ENCODE measurements at places on chromosomes 7 and 10.

GRCh38 chr7:73366127-73366526 is 38.2 kb downstream of the FKBP6 start:
- no peak for DNase-seq

DNA sequence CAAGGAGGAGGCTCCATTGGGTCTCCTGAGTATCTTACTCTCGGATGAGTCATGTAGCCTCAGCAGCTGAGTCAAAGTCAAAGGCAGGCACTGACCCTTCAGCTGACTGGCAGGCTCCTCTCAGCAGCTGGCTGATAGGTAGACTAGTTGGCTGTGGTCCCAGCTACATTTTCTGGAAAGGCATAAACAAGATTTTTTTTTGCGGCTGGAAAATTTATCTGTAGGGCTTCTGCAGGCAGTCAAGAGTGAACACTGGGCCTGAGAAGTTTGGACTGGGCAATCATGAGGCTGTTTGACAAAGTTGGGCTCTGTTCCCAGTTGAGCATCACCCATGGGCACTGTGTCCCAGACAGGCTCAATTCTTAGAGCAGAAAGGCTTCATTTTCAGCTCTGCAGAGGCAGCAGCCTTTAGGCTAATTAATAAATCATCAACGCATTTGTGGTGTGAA is 796.2 kb downstream of the CCSER2 start:
- peak; percentile 91 for DNase-seq

DNA sequence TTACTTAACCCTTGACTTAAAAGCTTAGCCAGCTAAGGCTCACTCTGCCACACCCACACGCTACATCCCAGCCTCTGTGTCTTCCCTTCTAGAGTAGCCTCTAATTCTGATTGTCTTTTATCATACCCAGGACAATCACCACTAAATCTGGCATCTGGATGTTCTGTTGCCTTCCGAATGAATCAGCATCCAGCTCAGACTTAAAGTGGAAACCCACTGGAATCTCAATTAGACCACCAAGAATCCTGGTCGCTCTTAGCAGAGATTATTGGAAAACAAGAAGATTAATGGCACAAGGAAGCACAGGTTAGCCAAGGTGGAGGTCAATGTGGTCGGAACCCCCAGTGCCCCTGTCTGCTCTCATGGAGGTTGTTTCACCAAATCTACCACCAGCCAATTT is 404.2 kb upstream of the FOXK1 start:
- DNase-seq: no peak

GRCh38 chr10:13593535-13593934 is 6.8 kb downstream of the PRPF18 start:
- DNase-seq: no peak

DNA sequence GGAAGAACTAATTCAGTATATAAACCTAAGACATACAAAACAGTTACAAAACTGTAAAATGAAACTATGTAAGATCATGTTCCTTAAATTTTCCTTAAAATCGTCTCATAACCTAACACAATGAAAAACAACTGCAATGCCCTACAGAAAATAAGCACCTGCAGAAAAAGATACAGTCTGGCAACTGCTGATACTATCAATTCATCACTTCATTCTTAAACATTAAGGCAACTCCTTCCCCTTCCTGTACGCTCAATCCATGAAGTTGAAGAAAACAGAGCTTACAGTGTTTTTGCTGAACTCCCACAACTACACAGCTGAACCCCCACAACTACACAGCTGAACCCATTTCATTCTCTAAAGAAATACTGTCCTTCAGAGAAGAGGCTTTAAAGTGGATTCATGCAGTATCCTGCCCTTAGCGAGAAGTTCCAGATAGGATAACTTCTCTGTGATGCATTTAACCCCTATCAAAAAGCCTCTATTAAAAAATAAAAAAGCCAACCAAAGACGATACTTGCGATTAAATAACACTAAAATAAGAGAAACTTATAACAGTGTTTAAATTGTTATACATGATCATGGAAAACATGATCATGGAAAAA is 50.0 kb downstream of the JMJD1C start:
- no peak for DNase-seq

GRCh38 chr10:83476211-83476610 is 663.1 kb upstream of the GHITM start:
- DNase-seq: no peak

DNA sequence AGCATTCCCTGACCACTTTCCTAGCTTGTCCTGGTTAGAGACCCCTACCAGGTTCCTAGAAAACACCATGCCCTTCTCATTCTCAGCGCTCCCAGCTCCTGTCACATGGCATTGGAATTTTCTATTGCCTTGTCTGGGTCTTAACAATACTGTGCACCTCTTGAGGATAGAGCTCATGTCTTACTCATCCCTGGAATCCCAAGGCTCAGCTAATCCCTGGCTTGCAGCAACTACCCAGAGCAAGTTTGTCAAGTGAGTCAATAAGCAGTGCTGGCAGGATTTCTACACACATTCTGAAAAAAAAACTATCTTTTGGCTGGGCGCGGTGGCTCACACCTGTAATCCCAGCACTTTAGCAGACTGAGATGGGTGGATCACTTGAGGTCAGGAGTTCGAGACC is 11.7 kb upstream of the PRDX3 start:
- no peak for DNase-seq

GRCh38 chr7:55878691-55879090 is 8.6 kb upstream of the ZNF713 start:
- no peak for DNase-seq

DNA sequence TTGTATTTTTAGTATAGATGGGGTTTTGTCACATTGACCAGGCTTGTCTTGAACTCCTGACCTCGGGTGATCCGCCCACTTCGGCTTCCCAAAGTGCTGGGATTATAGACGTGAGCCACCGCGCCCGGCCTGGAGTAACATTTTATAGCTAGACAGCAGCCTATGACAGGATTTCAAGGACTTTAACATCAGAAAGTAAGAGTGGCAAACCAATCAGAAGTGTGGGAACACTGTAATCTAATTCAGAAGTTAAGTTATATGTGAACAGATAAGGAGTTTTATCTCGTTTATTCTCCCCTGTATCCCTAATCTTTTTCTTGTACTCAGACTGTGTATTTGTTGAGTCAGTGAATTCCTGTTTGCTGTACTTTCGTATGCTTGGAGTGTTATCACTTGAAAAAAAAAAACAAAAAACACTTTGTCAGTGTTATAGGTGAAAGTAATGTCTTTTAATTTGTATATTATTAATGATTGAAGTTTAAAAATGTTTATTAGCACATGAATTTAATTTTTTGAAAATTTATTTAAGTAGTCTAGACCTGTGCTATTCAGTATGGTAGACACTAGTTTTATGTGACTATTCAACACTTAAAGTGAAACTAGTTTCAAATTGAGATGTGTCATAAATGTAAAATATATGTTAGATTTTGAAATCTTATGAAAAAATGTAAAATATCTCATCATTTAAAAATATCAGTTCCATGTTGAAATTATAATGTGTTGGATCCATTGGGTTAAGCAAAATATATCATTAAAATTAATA is 38.6 kb downstream of the RSBN1L start:
- DNase-seq: no peak

- DNase-seq: no peak
Measured at GRCh38 chr10:132163278-132163765, 23.4 kb upstream of the DPYSL4 start.

- no peak for DNase-seq
Measured at GRCh38 chr10:113390896-113391295, 162.0 kb upstream of the HABP2 start.

GRCh38 chr7:158111049-158111751 is 476.4 kb downstream of the PTPRN2 start:
- no peak for DNase-seq

DNA sequence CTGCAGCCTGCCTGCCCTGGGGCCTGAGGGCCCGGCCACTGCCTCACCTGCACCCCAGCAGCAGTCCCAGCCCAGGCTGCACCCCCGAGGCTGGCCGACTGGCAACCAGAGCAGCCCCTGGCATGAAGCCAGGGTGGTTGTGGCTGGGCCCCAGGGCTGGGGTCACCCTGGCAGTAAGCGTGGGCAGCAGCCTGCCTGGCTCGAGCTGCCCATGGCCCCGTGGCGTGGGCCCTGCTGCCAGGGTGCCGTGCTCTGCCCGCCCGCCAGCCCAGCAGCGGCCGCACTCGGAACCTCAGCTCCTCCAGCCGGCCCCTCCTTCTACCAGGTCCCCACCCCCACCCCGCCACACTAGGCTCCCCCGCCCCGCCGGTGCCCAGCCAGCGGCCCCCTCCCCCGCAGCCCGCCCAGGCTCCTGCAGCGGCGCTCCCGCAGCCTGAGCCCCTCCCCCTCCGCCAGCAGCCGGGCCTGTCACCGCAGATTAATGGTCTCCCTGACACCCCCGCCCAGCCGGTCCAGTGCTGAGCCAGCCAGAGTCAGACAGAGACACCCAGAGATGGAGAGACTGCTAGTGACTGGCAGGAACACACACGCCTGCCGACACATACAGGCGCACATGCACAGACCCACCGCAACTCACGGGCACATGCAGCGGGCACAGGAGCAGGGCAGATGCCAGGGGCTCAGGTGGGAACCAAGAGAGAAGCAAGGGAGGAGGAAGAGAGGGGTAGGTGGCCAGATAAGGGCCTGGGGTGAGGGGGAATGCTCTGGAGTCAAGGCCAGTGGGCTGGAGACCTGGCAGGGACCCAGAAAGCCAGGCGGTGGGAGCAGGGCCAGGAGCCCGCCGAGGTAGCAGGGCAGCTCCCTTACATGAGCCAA is 22.4 kb downstream of the KCNH2 start:
- peak; percentile 14 for DNase-seq

DNA sequence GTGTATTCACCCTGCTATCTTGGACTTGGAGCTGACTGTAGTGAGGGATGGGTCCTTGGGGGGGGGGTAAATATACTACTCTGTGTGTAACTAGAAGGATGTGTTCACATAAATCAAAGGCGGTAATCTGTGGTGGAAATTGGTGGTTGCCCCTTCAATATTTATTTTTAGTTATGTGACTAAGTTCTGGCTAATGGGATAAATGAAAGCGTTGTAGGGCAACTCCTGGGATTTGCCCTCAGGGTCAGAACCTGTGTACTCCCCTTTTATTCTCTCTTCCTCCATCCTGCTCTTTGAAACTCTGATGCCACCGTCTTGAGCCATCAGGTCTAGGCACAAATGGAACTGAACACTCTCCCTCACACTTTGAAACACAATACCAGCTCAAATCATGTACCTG is 24.3 kb upstream of the ST7 start:
- DNase-seq: no peak

DNA sequence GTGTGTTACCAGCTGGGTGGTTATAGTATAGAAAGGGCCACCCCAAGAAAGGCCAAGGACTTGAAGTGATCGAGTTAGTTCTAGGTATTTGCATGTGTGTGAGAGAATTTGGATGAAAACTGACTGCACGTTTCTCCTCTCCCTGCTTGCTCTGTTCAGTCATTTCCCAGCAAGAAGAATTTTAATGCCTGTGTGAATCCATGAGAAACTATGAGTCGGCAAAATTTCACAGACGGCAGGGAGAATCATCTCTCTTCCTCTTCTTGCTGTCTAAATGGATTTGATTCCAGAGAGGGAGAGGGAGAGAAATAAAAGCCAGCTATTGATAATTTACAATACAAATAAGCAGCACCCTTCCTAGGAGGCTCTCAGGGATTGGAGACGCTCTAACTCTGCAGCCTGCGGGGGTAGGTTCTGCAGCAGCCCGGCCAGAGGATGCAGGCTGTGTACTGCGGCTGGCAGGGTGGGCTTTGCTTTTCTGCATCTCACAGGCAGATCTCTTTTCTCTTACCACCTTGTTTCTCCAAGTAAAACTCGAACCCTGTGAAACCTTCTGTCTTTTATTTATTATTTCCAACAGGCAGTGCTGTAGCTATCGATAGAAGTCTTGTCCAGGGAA is 183.6 kb downstream of the TCF7L2 start:
- no peak for DNase-seq

DNA sequence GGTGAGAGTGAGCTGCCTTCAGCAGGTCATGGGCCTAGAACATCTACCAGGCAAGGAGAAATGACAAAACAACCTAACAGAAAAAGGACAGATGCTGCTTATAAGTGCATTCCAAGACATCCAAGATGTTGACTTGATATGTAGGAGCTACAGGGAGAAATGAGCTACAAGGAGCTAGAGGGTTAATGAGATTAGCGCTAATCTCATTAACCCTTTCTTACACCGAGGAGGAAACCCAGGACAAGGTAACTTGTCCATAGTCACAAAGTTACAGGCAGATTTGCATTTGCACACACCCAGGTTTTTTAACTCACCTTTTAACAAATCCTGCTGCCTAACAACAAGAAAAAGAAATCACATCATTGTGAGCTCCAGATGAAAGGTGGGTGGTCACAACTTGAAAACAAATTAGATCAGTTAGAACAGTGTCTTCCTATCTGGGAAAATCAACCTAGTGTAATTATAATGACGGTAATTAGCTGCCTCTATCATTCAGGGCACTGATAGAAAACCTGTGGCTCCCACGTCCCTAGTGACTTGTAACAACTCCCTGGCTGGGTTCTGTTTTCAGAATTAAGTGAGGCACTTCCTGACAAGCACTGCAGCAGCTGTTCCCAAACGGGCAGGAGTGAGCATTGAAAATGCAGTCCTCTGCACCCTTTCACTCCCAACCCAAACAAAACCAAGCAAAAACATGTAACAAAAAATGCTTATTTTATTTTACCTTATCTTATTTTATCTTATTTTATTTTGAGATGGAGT is 5.7 kb downstream of the KIAA1549 start:
- no peak for DNase-seq

DNA sequence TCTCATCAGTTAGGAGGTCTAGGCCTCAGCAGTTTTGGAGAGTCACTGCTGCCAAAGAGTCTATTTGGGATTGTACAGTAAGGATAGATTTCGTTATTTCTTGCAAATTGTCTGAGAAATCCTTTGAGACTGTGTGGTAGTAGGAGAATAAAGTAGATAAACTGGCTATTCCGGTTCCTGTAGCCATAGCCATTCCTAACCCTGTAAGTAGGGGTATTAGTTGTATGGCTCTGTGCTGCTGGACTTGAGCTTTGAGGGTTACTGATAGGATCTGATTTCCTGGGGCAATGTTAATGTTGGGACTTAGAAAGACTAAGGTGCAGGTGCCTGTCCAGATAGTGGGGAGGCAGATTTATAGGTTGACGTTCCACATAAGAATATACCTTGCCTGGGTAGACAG is 36.1 kb upstream of the ZNF138 start:
- no peak for DNase-seq

DNA sequence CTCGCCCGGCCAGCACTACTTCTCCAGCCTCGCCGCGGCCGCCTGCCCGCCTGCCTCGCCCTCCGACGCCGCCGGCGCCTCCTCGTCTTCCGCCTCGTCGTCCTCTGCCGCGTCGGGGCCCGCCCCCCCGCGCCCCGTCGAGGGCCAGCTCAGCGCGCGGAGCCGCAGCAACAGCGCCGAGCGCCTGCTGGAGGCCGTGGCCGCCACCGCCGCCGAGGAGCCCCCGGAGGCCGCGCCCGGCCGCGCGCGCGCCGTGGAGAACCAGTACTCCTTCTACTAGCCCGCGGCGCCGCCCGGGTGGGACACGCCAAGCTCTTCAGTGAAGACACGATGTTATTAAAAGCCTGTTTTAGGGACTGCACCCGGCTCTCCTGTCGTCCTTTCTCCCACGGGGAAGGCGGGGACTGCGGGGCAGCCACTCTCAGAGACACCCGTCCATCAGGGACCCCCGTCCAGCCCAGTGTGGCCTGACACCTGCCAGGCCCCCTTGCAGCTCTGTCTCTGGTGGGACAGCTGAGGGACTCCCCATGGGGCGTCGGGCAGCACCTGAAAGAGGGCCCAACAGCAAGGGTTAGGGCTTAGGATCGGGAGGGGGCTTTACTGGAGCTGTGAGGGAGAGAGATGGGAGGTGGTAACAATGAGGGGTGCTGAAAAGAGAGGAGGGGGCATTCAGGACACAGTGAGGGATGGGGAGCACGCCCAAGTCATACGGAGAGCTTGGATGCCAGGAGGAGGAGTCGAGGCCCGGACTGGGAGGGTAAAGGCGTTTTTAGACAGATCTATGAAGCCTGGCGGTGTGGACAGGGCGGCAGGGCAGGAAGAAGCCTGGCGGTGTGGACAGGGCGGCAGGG is 34.7 kb downstream of the SPDYE6 start:
- DNase-seq: peak; percentile 23
